ENCODE measurements at places on chromosomes 1 and 21. TPM values are rescaled to one million over a fixed set of nuclear protein-coding genes. Genes with fewer than 3 reads are reported as not detected.

Gene VTCN1
- not detected for total RNA-seq

DNA sequence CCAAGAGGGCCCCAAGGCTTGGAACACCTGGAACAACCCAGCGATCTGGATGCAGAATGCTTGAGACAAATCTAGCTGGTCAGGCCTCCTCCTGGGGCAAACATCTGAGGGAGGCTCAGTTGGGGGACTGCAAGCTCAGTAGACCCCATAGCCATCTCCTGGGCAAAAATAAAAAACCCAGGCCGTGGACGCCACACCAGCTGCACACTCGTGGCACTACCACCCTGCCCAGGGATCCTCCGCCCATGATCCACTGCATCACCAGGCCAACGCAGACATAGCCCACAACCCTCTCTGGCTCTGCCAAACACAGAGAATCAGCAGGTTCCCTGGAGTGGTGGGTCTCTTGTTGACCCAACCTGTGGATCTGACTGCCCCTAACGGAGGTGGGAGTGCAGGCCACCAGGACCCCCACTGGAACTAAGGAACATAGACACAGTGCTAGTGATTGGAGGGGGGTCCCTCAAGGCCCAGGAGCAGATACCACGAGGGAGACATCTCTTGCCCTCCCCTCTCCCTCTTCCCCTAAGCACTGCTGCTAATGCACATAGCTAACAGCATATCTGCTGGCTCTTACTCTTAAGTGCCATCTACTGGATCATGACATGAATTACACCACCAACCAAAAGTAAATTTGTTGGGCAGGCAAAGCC is 147.2 kb downstream of the CHD1L start:
- no peak for DNase-seq

- DNase-seq: no peak
These were observed 46.4 kb downstream of the COL6A1 start for GRCh38 chr21:46027851-46028493.

DNA sequence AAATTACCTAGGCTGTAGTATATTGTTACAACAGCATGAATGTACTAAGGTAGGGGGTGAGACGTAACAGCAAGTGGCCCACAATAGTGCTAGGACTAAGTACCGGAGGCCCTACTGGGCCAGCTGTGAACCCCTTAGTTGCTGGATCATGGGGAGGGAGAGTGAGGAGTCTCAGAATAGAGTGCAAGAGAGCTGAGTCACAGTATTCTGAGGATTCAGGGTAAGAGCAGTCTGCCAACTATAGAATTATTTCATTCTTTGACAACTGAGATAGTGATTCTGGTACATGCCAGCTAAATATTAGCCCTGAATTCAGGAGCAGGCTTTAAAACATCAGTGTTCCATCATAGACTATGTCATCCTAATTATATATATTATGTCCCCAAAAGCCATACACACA is 218.7 kb downstream of the TM2D1 start:
- DNase-seq: no peak

GRCh38 chr1:34002810-34003209 is 138.9 kb downstream of the HMGB4 start:
- DNase-seq: no peak

- no peak for DNase-seq
These were observed 13.8 kb downstream of the PIP5K1A start for GRCh38 chr1:151211972-151212705.

DNA sequence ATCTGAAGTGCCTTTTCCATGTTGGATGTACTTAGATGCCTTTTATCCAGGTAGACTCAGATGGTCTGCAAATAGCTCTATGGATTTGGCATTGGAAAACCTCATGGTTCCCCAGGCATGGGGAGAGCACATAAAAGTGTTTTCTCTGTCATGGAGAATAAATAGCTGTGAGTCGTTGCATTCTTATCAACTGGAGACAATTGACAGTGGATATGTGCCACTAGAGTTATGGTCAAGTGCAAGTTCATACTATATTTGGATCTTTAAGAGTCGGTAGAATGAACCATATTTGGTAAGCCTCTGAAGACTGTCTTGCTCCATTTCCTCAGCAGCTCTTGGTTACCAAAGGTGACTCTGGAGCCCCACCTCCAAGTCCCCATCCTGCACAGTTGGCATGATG is 83.7 kb downstream of the ROR1 start:
- no peak for DNase-seq
